ENCODE measurements at places on chromosomes 2 and 18. TPM values are rescaled to one million over a fixed set of nuclear protein-coding genes. Genes with fewer than 3 reads are reported as not detected.
A peak's percentile ranks its signal among the peaks of the same experiment; 100 is the strongest.

DNA sequence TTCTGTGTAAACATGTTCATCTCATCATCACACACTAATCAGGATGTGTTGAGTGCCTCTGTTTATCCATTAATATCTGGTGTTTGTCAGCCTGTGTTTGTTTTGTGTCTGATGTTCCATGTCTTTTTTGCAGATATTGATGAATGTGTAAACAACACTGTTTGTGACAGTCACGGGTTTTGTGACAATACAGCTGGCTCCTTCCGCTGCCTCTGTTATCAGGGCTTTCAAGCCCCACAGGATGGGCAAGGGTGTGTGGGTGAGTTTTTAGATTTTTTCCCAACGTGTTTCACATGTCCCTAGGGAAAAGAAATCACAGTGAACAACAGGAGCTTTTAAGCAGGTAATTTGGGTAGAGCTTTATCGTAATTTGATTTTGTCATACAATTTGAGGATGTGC lies 133.7 kb upstream of the RASGRP3 start:
- DNase-seq, result no peak

DNA sequence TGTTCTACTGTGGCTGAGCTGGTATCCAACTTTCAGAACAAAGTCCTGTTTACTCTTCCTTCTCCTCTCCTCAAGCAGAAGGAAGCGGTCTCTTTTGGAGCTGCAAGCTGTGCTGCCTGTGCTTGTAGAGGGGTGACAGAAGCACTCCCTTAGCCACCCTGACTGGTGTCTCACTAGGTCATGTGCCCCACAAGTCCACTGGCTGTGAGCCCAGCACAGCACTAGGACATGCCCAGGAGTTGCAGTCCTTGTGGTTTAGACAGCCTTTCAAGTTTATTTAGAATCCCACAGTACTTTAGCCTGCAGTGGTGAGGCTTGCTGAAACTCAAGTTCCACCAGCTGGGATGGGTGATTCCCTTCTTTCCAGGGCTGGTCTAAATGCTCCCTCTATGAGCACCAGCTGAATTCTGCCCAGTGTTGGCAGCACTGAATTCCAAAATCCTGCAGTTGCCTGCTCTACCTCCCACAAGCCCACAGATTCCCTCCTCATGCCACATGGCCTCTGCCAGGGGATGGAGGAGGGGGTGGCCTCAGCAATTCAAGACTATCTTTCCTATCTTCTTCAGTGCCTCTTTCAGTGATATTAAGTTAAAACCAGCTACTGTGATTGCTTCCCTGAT lies 61.2 kb downstream of the CCDC85A start:
- no peak for DNase-seq

DNA sequence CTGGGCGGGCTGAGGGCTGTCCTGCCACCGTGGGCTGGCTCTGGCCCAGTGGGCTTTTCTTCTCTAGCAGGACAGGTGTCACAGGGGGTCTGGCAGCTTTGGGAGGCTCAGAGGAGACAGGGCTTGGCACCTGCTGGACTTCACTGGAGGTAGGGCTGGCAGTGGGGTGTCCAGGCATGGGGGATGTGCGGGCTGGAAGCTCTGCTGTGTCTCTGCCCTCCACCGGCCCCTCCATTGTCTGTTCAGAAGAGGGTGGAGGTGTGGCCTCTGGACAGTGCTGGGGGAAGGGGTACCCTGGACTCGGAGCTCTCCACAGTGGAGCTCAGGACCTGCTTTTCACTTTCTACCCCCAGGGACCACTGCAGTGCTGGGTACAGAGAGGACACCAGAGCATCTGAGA lies 9.2 kb downstream of the PTPRN start:
- no peak for DNase-seq

GRCh38 chr18:8756571-8756970 lies 51.2 kb downstream of the MTCL1 start:
- DNase-seq, result no peak

DNA sequence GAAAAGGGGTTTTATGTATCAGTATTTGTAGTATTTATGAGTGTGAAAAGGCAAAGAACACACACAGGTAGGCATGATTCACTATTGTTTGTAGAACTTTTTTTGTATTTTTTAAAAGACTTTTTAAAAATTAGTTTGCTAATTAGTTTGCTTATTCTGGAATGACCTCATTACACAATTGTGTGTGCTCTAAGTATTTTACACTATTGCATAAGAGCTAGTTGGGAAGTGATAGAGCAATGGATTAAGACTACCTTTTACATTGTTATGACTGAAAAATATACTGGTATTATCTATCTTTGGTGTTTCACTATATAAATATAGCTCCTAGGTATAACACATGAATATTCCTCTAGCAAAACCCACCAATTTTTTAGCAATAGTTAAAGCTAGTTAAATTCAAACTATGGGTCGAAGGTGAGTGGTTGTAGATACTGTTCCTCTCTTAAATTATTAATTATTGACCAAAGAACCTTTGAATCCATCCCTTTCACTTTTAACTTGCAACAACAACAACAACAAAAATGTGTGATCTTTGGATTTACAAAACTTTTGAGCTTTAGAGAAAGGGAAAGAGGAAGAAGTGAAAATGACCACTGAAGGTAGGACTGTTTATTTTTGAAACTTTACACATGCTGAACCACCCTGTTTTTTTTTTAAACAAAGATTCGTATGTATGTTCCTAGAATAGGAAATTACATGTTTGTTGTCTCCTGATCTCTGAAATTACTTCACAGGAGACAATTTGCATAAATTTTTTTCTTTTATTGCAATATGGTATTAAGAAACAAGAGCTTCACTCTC lies 18.7 kb downstream of the ITPRID2 start:
- no peak for DNase-seq

DNA sequence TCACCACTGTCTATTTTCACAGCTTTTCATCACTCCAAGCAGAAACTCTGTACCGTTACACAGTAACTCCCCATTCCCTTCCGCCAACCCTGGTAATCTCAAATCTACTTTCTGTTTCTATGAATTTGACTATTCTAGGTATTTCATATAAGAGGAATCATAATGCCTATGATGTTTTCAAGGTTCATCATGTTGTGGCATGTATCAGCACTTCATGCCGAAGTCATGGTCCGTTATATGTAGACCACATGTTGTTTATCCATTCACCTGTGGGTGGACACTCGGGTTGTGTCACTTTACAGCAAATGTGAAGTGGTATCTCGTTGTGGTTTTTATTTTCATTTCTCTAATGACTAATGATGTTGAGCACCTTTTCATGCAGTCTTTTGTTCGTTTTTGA lies 21.6 kb downstream of the CPSF3 start:
- DNase-seq, result no peak

DNA sequence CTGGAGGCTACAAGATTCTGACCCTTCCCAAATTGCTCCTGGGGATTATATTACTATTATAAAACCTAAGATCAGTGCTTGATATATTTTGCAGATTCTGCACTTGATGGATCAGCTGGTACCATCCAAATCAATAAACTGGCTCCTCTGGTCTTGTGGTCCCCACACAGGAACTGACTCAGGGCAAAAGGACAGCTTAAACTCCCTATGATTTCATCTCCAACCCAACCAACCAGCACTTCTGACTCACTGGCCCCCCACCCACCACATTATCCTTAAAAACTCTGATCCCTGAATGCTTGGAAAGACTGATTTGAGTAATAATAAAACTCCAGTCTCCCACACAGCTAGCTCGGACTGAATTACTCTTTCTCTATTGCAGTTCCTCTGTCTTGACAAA lies 82.1 kb downstream of the TMEM163 start:
- no peak for DNase-seq

DNA sequence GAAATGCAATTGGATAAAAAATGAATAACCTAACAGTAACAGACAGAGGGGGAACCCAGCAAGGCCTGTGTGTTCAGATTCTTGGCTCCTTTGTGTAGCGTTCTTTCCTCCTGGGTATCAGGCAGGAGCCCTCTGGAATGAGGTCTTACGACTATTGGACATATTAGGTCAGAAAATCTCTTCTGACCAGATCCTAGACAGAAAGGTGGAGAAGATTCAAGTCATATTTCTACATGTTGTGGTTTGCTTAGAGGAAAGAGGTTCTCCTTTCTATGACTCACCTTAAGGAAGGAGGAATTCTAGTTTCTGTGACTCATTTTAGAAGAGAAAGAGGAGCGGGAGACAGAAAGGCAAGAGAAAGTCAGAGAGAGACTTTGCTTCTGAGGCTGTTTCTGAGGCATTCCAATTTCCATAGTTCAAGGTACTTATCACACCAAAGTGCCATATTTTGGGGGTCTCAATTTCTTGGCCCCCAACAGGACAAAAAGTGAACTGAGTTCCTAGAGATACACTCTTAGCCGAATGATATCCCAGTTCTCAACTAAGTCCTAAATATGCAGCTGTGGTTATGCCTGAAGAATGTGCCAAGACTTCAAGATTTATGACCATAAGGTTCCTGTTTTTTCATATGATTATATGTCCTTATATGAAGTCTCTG lies 618.6 kb downstream of the ZEB2 start:
- DNase-seq, result no peak

GRCh38 chr2:111138839-111139238 lies 18.1 kb downstream of the BCL2L11 start:
- no peak for DNase-seq

DNA sequence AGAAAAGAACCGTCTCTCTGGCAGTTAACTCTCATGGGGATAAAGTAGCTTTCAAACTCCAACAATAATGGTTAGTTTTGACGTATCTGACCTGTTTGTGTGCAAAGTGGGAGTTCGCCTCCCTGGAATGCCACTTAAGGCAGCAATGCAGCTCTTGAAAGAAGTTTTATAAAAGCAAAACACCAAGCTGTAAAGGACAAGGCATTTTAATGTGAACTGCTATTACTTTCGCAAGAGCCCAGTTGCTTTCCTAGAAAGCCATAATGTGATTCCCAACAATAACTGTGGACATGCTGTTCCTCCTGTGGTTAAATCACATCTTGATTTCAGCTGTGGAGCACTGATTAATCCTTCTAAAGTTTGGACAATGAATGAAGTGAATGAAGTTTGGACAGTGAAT lies 303.7 kb downstream of the PTPRM start:
- DNase-seq, result no peak

DNA sequence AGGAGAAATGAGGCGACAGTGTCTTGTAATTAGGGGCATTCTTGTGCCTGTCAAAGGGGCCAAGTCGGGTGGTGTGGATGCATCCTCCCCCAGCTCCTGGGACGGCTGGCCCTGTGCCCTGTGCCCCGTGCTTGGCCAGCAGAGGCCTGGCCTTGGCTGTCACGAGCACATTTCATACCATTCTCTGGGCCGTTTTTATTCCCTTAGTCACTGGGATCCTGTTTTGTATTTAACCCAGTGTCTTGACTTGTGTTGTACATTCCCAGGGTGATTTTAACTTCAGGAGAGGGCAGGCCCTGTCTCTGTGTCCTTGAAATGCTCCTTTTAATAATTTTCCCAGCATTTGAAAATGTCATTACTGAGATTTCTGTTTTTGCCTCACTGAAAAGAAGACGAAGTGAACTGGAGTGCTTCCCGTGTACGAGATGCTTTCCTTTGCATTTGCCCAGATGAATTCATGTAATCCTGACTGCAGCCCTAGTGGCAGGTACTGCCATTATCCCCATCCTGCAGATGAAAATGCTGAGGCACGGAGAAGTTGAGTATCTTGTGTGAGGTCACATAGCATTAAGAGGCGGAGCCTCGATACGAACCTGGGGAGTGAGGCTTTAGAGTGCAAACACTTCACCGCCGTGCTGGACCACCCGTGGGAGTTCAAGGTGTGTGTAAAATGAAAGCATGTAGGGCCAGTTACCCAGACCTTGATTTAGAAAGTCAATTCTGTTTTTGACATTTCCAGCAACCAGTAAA lies 57.0 kb downstream of the SH3RF3 start:
- no peak for DNase-seq

- no peak for DNase-seq
Observed at GRCh38 chr18:30684825-30685481, 357.6 kb downstream of the DSC3 start.

DNA sequence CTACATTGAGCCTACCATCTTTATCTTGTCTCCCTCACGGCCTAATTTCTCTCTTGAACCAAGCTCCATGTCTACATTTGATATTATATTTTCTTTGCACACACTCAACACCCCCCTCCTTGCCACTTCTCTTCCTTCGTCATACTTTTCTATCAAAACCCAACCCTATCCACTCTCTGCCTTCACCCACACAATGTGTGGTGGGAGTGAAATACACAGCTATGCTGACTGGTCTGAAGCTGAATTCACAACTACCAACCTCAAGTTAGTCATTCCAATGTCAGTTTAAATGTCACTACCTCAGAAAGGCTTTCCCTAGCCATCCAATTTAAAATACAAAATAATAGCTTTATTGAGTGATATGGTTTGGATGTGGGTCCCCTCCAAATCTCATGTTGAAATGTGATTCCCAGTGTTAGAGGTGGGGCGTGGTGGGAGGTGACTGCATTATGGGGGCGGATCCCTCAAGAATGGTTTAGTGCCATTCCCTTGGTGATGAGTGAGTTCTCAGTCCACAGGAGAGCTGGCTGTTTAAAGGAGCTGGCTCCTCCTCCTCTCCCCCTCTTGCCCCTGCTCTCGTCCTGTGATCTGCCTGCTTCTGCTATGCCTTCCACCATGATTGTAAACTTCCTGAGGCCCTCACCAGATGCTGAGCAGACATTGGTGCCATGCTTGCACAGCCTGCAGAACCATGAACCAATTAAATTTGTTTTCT lies 112.1 kb downstream of the DTNB start:
- DNase-seq, result no peak

DNA sequence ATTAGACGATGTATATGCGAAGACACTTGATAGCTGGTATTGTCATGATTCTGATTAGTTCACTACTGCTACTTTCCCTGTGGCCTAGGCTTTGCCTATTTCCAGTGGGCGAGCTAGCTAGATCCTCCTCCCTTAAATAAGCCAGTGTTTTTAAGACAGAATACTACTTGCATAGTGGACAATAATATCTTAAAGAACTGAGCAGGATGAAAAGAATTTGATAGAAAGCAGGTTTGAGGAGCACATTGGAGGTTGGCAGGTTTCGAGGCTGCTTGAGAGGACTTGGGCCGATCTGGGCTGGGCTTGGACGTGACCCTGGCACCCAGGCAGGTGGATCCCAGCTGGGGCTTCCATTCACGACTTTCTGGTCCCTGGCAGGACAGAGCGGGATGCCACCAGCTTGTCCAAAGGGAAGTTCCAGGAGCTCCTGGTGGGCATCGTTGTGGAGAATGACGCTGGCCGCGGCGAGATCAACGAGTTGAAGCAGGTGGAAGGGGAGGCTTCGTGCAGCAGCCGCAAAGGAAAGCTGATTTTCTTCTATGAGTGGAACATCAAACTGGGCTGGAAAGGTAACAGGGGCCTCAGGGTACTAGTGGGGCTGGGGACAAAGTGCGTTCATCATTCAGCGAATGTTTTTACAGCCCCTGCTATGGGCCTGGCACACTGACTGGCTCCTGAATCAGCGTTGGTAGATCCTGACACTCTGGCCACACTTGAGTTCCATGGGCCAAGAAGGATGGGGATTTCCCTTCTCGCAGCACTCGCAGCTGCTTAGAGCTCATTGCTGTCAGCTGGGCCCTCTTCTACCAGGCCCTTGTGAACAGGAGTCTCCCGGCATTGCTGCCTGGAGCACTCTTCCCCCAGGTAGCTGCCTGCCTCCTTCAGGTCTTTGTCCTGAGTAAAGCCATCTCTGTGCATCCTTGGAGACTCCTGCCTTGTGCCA lies 16.9 kb downstream of the C2orf74 start:
- peak; percentile 37 for DNase-seq

The UGT1A5 gene
- not detected for total RNA-seq

The PHOSPHO2 gene
- total RNA-seq, result 4.9 TPM

The DUSP2 gene
- total RNA-seq, result 1.0 TPM

The TUBA4B gene
- not detected for total RNA-seq

The DAW1 gene
- 0.08 TPM for total RNA-seq

Data from SJCRH30 (cell line).